ENCODE measurements at places on chromosomes 7 and 10.

- DNase-seq = no peak
Measured at GRCh38 chr7:38281266-38281665, 7.8 kb upstream of the TARP start.

GRCh38 chr7:153331427-153331826, 571.9 kb downstream of the ACTR3B start:
- DNase-seq = no peak

DNA sequence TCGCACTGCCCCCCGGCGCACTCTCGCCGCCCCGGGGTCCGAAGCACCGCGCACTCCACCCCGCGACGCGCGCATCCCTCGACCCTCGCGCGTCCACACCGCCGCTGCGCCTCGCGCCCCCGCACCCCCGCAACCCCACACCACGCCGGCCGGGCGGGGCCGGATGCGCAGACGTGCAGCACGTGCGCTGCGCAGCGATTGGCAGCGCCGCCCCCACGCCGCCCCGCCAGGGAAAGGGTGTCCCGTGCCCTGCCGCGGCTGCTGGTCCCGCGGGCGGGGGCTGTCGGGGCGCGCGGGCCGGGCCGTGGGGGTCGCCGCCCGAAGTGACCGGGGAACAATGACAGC, 53.7 kb upstream of the KDM7A start:
- no peak for DNase-seq

DNA sequence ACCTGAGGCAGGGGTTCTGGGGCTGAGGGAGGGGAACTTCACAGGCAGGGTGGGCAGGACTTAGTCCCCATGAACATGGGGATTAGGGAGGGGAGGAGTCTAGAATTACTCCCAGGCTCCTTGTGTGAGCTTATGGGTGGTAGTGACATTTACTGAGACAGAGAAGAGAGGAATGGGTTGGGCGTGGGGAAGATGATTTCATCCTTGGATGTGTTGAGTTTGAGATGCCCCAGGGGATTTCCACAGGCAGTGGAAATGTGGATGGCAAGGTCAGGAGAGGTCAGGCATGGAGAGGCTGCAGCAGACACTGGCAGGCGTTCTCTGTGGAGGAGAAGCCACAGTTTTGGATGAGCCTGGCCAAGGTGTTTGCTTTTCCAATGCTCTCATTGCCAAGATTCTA, 26.4 kb upstream of the GSDME start:
- no peak for DNase-seq

DNA sequence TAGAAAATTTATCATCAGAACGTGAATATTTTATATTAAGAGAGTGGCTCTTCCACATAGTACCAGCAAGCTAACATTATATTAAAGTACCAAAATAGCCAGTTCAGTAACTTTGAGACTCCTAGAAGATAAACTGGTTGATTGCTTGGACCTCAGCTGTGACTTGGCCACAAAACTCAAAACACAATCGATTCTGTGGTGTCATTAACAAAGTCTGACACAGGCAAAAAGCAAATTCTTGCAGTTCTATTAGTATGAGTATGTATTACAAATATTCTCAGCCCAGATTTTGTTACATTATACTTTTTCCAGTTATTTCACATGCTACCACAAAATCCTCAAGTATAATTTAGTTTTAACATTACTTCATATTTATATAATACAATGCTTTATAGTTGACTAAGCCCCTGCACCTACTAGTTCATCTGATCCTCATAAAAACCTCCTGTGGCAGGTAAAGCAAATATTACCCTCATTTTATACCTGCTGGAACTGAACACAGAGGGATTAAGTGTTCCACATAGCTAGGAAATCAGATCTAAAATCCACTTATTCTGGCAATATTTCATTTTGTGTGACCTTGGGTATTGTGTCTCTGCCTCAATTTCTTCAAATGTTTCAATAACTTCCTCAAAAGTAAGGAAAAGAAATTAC, 279.9 kb upstream of the MKLN1 start:
- DNase-seq = no peak

GRCh38 chr7:148330822-148331221, 259.7 kb upstream of the C7orf33 start:
- DNase-seq = no peak

GRCh38 chr10:52050429-52051047, 263.5 kb upstream of the DKK1 start:
- no peak for DNase-seq

GRCh38 chr7:47143339-47143738, 438.6 kb downstream of the TNS3 start:
- peak; percentile 73 for DNase-seq

DNA sequence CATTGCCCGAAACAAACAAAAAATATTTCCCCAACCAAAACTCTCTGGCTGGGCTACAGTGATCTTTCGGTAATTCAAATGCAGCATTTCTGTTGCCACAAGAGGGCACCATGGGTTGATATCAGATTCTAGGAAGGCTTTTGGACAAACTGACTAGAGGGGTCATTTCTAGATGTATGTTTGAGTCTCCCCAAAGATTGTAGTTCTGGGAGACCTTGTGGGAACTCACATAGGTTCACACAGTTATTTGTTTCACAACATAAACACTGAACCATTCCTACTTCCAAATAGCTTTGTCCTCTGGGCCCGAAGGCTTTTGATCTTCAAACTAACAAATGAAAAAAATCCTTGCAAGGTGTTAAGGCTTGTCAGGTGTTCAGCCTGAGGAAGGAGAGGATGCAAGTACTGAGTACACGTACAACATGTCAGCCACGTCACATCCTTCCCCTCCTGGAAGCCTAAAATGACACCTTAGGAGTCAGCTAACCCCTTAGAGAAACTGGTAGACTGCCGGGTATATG, 37.0 kb upstream of the IL15RA start:
- DNase-seq = no peak

DNA sequence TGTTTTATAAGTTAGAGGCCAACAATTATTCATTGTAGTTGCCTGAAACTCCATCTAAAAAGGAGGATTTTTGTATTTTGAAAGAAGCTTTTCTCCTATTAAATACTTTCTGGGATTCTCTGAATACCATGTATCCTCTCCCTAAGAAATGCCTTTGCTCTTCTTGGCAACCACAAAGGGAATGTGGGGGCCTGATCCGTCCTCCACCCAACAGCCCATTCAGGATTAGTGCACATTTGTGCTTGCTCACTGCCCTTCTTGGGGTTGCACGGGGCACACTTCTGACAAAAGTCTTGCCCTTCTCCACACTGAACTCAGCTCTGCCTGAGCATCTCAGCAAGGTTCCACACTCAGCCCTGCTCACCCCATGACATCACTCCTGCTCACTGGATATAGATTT, 194.2 kb downstream of the SLC25A13 start:
- DNase-seq = no peak

DNA sequence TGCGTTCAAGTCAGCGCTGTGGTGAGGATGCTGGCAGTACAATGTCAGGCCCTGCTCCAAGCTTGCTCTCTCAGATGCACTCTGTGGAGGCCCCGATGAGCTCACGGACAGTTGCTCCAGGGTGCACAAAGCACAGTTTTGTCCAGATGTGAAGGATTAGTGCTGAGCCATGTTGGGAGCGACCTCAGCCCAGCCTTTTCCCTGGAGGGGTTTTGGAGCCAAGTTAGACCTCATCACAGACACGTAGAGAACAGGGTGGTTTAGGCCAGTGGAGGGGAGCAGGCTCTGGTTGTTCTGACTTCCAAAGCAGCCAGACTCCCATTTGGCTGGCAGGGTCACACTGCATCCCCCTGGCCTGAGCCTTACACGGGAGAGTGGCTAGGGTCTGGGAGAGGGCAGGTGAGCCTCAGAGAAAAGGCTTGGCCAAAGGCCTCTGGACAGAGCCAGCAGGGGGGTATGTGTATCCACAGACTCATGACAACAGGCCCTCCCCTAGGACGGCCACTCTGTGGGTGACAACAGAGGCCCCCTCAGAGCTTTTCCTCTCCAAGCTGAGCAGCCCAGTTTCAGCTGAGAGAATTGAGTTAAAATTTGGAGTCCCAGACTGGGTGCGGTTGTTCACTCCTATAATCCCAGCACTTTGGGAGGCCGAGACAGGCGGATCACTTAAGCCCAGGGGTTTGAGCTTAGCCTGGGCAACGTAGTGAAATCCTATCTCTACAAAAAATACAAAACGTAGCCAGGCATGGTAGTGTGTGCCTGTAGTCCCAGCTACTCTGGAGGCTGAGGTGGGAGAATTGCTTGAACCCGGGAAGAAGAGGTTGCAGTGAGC, 4.7 kb downstream of the PLAC9 start:
- peak; percentile 68 for DNase-seq

- DNase-seq = no peak
Measured at GRCh38 chr7:3914051-3914775, 613.2 kb downstream of the SDK1 start.
